ENCODE measurements at places on chromosomes 16 and 17.

DNA sequence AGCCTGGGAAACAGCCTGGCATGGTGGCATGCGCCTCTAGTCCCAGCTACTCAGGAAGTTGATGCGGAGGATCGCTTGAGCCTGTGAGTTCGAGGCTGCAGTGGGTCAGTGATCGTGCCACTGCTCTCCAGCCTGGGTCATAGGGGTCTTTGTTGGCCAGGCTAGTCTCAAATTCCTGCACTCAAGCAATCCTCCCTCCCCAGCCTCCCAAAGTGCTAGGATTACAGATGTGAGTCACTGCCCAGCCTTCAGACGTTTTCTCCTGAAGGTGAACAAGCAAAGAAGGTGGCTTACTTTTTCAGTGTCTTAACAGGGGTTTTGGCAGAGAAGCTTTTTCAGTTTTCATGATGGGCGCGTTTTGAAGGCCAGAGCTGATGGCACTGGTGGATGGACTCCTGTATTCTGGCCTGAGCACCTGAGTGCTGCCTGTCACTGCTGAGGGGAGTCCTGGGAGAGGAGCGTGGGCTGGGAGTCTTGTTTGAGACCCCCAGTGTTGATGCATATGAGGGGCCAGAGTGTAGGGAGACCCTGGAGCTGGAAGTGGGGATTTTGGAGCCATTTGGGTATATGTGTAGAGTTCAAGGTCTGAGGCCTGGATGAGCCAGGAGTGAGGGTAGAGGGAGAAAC, 41.4 kb downstream of the FOXK2 start:
- DNase-seq = no peak

GRCh38 chr17:72662827-72663190, 429.7 kb downstream of the SLC39A11 start:
- DNase-seq = no peak

- no peak for DNase-seq
Measured at GRCh38 chr17:68581863-68582645, 19.1 kb downstream of the FAM20A start.

DNA sequence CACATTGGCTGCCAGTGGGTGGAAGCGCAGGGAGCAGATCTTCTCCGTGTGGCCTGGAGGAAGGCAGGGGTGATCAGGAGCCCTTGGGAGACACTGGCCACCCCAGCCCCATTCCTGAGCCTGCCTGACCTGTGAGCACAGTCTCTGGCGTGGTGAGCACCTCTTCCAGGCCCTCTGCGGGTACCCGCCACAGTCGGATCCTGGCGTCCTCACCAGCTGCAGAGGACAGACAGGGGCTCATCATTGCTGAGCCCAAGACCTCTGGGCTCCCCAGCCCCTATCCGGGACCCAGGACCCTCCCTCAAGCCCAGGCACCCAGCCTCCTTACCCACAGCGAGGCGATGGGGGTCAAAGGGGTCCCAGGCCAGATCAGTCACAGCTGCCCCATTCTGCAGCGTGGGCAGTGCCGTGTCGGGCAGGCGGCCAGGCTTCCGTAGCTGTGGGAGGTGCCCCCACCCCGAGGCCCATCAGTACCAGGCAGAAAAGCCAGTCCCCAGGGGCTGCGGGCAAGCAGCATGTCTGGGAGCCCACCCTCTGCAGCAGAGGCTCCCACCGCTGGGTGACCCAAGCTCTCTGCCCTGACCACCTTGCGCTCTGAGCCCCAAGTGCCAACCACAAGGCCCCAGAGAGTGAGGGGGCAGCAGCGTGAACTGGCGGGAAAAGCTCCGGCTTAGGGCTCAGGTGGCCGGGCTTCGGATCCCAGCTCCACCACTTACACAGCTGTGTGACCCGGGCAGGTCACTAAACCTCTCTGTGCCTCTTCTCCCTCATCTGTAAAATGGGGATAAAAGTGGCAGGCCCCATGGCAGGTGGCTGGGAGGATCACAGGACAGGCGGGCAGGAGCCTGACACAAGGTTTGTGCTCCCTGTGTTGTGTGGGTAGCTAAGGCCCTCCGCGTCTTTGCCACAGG, 10.2 kb upstream of the PAM16 start:
- no peak for DNase-seq

DNA sequence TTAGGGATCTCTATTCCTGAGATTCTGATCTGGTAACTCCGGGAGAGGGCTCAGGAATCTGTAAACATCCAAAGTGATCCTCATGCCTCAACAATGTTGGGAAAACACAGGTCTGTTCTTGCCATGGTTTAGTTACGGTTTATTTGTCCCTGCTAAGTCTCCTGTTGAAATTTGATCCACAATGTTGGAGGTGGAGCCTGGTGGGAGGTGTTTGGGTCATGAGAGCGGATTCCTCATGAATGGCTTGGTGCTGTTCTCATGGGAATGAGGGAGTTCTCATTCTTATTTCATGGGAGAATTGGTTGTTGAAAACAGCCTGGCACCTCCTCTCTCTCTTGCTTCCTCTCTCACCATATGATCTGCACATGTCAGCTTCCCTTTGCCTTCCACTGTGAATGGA, 608.6 kb upstream of the GOT2 start:
- DNase-seq = no peak

DNA sequence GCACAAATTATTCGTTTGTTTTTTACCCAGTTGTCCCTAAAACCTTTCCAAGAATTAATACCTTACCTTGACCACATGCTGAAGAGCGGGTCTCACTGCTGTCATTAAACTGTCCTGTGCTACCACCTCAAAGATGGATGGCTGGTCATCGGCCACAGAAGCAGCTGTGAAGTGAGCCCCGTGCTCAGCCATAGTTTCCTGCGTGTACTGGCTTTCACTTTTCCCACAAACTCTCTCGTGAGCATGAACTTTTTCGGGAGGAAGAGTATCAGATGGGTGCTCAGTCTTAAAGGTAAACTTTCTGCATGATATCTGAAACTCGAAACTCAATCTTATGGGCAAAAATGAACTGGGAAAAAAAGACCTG, 558 bp downstream of the PEX12 start:
- no peak for DNase-seq

- DNase-seq = no peak
Measured at GRCh38 chr16:19393226-19394111, 24.2 kb upstream of the TMC5 start.
